ENCODE measurements at places on chromosomes 4 and X. TPM values are rescaled to one million over a fixed set of nuclear protein-coding genes. Genes with fewer than 3 reads are reported as not detected.
A peak's percentile ranks its signal among the peaks of the same experiment; 100 is the strongest.

The TGIF2LX gene
- not detected for polyA plus RNA-seq

The SOX3 gene
- not detected for polyA plus RNA-seq

The IL9R gene
- polyA plus RNA-seq = 0.48 TPM

The RBM47 gene
- 98.4 TPM for polyA plus RNA-seq

The CD38 gene
- 4.6 TPM for polyA plus RNA-seq

The ARAP2 gene
- polyA plus RNA-seq = 13.6 TPM

The HPGDS gene
- polyA plus RNA-seq = 5.0 TPM

The AWAT2 gene
- not detected for polyA plus RNA-seq

The CENPVL2 gene
- polyA plus RNA-seq = 0.19 TPM

GRCh38 chrX:44157858-44158257 is 184.7 kb upstream of the NDP start:
- no peak for DNase-seq

DNA sequence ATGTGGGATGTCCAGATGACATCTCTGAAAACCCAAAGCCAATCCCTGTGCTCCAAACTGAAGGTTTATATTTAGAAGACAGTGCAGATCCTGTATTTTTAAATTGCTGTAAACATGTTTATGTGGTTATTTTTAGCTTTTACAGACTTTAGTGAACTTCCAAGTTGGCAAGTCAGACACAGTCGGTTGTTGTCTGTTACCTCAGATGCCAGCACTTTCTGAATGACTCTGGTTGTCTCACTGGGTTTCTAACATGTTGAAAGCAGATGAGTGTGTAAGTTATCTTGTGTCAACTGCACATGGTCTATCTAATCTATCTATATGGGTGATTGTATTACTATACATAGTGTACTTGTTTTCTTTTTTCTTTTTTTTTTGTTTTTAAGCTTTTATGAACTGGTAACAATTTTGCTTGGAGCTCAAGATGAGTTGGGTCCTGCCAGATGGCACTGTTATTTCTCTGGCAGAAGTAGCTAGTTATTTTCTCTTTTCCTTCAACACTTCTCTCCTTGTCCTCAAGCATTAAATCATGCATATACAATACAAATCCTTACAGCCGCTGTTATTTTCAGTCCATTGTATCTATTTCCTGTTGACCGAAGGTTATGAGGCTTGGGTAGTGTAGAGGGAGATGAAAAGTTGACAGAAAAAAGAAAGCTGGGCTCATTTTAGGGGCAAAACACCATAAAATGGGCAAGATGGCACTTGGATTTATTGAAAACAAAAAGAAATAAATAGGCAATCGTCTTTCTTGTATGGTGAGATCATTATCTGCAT is 66.3 kb downstream of the GAB1 start:
- DNase-seq = no peak

- DNase-seq = no peak
Measured at GRCh38 chr4:43332052-43332425, 439.5 kb downstream of the GRXCR1 start.

DNA sequence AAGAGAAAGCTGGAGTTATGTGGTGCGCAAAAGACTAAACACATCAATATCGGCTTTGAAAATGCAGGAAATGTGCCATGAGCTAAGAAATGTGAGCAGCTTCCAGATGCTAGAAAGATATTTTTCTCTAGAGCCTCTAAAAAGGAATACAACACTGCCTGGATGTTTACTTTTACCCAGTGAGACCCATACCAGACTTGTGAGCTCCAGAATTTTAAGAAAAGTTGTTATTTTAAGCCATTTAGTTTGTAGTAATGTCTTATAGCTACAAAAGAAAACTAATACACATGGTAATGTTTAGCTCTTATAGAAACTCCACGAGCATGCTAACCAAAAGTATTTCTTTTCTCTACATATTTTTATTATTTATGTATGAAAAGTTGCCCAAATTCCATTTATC is 1389.4 kb downstream of the C4orf33 start:
- no peak for DNase-seq

- DNase-seq = no peak
Measured at GRCh38 chr4:158798062-158798461, 29.2 kb downstream of the FNIP2 start.

DNA sequence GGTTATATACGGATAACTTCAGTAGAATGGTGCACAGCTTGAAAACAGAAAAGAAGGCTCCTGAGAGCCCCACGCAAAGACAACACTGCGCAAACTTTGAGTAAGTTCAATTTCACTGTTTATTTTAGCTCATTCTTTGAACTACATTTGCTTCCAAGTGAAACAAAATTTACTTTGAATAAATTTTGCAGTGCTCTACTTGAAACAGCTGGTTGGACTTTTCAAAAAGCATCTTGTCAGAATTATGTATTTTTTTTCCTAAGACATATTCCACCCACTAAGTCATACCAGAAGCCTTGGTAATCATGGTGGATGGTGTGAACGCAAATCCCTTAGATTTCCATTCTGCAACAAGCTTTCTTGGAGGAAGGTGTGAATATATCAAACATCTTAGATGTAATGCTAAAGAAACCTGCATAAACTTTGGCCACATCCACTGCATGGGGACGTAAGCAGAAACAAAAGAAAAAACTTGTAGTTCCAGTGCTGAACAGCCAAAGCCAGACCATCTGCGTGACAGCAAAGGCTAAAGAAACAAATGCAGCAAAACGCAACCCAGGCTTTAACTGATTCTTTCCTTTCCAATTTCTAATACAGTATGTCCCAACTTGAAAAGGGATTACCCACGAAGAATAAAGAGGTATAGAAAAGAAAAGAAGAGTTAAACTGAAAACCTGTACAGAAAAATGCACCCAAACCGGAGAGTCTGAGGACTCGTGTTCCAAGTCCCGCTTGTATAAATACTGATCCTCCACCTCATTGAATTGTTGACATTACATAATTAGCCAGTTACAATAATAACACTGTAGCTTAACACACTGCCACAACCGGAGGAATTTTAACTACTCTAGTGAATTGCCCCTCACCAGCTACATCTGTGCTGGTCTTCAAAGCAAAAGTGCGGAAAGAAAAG is 90.9 kb downstream of the SH3RF1 start:
- peak; percentile 65 for DNase-seq

DNA sequence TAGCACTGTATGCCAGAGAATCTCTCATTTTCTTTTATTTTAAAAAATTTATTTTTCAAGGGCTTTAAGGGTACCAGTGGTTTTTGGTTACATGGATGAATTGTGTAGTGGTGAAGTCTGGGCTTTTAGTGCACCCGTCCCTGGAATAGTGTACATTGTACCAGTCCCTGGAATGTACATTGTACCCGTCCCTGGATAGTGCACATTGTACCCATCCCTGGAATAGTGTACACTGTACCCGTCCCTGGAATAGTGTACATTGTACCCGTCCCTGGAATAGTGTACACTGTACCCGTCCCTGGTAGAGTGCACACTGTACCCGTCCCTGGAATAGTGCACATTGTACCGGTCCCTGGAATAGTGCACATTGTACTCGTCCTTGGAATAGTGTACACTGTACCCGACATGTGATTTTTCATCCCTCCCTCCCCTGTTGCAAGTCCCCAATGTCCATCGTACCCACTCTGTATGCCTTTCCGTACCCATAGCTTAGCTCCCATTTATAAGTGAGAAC is 56.1 kb upstream of the HELT start:
- DNase-seq = no peak

- DNase-seq = no peak
Measured at GRCh38 chr4:113117358-113117702, 67.9 kb downstream of the ANK2 start.

- DNase-seq = no peak
Measured at GRCh38 chr4:107987916-107988762, 1.6 kb upstream of the HADH start.

GRCh38 chr4:111945014-111945413 is 200.2 kb upstream of the FAM241A start:
- no peak for DNase-seq

GRCh38 chrX:37926700-37927099 is 79.3 kb upstream of the DYNLT3 start:
- DNase-seq = no peak

GRCh38 chrX:54994668-54995351 is 822 bp upstream of the PFKFB1 start:
- peak; percentile 42 for DNase-seq

DNA sequence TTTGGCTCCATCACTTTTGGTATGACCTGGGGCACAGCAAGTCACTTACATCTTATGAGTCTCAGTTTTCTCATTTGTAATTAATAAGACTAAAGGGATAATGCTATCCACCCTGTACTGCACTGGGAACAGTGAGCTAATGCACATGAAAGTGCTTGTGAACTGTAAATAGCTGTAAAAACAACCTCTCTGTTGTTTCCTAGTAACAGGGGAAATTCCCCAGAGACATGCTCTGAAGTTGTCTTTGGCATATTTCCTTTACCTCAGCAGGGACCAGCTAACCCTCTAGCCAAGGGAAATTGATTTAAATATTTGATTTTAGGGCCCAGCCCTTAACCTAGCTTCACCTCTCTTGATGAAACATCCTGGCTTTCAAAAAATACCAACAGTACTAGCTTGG is 6.1 kb upstream of the CYSLTR1 start:
- no peak for DNase-seq

DNA sequence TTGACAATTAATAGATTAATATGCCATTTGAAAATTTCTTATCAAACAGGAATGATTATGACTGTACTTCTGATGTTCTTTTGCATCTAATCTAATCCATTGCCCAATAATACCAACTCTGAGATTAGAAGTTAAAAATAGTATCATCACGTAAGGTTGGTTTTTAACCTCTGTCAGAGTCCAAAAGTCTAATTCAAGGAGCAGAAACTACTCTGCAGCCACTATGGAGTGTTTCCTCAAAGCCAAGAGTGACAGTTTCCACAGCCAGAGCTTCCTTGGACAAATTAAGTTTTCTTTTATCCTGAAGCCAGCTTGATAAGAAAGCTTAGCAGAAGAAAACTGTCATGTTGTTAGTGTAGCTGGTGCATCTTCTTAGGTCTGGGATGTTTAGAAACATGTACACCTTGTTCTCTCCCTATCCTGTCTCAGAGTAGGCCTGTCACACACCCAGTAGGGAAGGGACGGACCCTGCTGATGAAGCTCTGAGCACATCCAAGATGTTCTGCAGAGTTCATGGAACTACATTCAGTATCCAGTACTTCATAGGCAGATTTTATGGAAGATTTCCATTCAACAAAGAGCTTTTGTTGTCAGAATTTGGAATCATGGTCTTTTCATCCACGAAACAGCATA is 20.4 kb upstream of the PI4K2B start:
- DNase-seq = peak; percentile 44

GRCh38 chr4:140100771-140101170 is 53.2 kb downstream of the MAML3 start:
- no peak for DNase-seq

GRCh38 chr4:147638942-147639341 is 21.7 kb downstream of the TMEM184C start:
- no peak for DNase-seq

GRCh38 chr4:187602339-187603092 is 393.1 kb upstream of the ZFP42 start:
- no peak for DNase-seq

- DNase-seq = no peak
Measured at GRCh38 chrX:48558271-48558670, 16.0 kb upstream of the RBM3 start.

GRCh38 chrX:9195199-9195880 is 161.4 kb upstream of the FAM9B start:
- no peak for DNase-seq

DNA sequence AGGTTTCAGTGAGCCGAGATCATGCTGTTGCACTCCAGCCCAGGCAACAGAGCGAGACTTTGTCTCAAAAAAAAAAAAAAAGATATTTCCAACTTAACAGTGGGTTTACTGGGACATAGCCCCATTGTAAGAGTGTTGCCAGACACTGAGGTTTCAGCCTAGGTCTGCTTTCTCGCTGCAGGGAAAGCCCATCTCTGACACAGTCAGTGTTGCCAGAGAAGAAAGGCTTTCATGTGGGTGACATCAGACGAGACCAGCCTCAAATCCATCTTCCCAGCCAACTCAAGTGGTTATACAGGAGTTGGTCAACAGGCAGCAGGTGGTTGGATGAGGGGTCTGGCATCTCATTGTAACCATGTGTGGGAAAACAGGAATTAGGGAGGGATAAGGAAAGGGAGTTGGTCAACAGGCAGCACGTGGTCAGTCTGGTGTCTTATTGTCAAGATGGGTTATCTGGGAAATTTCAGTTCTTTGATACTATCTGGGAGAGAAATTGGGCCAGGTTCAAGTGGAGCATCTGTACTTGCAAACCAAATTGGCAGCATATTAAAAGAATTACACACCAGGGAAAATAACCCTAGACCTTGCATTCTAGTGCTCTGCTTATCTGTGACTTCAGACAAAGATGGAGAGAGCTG is 41.1 kb downstream of the NELFA start:
- no peak for DNase-seq

- no peak for DNase-seq
Measured at GRCh38 chrX:113793563-113793962, 790.3 kb upstream of the HTR2C start.
